ENCODE measurements at places on chromosomes 2 and 18.
A peak's percentile ranks its signal among the peaks of the same experiment; 100 is the strongest.

- DNase-seq: no peak
Measured at GRCh38 chr18:11998193-11998592, 16.9 kb downstream of the IMPA2 start.

GRCh38 chr2:121398853-121399252 is 113.9 kb upstream of the TFCP2L1 start:
- DNase-seq: no peak

- no peak for DNase-seq
Measured at GRCh38 chr2:47297767-47298425, 105.1 kb upstream of the MSH2 start.

- no peak for DNase-seq
Measured at GRCh38 chr2:85001595-85001994, 30.6 kb downstream of the KCMF1 start.

- DNase-seq: no peak
Measured at GRCh38 chr2:28164280-28164801, 228.3 kb upstream of the FOSL2 start.

- DNase-seq: no peak
Measured at GRCh38 chr18:22933966-22934423, 867 bp downstream of the RBBP8 start.

GRCh38 chr2:220051716-220052115 is 424.3 kb downstream of the SLC4A3 start:
- DNase-seq: no peak

GRCh38 chr2:240235811-240236210 is 95.4 kb upstream of the OTOS start:
- no peak for DNase-seq

DNA sequence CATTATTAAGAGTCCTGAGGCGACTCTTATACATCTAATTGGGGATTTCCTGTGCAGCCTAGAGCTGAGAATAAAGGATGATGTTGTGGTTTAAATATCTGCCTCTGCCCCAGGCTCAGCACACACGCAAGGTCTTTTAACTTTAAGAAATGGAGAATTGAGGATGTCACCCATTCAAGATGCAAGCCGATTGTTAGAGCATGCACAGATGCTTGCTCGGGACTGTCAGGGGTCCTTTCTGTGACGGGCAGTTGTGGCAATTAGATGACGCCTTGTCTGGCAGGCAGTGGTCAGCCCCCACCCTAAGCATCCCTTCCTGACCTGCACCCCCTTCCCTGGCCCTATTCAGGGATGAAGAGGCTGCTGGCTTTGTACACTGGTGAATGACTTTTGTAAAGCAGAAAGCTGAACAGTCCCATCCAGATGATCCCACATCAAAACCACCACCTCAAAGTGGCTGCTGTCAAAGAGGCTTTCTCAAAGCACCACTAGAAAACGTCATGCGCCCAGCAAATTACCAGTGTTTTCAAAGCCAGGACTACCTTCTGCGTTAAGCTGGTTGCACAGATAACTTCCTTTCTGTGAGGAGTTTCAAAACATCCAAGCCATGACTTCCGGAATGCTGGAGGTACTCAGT is 23.7 kb downstream of the FAM178B start:
- no peak for DNase-seq

DNA sequence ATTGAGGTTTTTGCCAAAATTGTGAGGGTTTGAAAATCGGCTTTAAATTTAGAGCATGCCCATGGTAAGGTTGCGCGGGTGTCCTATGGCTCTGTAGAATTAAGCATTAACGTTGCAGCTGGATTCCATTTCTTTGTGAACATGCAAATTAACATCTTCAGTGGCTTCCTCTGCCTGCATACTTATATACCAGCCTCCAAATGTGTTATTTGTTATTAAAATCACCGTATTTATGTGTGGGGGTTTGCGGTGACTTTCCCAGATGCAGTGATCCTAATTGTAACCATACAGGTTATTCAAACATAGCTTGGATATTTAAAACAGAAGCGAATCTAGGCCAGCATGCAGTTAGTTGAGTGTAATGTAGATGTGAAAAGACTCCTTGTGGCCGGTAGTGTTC is 80.2 kb downstream of the TGOLN2 start:
- no peak for DNase-seq

DNA sequence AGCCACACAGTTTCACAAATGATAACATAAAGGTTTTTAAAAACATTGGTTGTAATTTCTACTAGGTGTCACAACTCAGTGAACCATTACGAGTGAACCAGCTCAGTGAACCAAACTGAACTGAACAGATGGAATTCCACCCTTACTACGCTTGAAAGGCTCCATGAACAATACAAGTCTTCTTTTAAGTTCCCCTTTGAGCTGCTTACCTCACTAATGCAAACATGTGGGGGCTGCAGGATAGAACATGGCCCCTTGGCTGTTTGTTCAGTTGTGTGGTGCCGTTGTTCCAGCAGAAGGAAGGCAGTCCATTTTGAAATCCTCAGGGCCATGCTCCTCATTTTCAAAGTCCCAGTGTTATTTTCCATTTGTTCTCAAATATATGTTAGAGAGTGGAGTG is 30.7 kb upstream of the KLHL14 start:
- DNase-seq: no peak

DNA sequence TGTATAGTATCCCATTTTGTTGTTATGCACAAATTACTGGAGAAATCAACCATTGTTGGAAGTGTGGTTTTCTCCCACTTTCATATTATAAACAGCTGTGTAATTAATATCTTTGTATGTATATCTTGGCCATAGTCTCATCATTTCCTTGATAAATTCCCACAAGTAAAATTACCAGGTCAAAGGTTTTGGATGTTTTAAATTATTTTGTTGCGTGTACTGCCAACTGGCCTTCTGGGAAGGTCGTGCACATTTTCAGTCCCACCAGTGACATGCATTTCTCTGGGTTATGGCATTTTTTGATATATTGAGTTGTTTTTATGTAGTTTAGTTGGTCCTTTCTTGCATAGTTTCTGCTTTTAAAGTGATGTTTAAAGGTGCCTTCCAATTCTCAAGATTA is 41.5 kb downstream of the TSHZ1 start:
- DNase-seq: no peak

DNA sequence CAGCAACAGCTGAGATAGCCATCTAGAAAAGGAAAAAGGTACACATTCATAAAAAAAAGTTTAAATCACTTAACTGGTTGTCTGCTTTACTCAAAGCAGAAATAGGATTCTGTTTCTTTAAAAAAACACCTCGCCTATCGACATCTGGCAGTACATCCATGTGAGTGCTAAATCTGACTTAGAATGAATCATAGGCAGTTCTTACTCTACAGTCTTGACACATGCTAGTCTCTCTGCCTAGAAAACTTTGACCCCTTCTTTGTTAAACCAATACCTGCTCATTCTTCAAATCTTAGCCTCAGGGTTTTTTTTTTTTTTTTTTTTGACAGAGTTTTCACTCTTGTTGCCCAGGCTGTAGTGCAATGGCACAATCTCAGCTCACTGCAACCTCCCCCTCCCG is 37.1 kb upstream of the GPR75 start:
- peak; percentile 86 for DNase-seq

DNA sequence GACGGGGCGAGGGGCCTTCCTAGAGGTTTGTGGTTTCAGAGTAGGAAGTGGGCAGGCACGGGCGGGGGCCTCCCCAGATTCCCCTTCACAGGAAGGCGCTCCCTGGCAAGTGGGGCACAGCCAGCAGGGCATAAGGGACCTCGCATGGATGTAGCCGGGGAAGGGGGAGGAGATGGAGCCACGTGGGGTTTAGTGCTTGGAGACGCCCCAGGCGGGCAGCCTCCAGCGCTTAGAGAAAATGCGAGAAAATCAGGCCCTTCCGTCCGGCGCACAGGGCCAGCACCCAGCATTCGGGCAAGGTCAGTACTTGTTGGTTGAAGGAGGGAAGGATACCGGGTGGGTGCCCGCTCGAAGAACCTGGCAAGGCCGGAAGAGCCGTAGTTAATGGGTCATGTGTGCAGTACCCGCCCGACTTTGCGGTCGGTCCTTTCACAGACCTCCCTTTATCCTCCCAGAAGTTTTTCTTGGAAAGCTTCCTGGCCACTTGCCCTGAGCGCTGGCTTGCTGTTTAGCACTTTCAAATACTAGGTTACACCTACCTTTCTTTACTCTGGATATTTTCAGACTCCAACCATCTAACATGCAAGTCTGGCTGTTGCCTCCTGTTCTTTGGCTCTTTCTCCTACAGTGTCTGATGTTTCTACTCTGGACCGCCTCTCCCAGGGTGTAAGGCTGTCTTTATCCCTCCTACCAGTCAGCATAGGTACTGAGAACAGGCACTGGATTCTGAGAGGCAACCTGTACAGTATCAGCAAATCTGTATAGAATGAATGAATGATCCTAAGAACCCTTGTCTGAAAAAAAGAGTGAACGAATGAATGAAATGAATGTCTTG is 78.1 kb downstream of the CIB4 start:
- no peak for DNase-seq

GRCh38 chr2:222610746-222611145 is 45.1 kb downstream of the FARSB start:
- no peak for DNase-seq

GRCh38 chr18:36181441-36181840 is 5.9 kb upstream of the MOCOS start:
- DNase-seq: no peak

DNA sequence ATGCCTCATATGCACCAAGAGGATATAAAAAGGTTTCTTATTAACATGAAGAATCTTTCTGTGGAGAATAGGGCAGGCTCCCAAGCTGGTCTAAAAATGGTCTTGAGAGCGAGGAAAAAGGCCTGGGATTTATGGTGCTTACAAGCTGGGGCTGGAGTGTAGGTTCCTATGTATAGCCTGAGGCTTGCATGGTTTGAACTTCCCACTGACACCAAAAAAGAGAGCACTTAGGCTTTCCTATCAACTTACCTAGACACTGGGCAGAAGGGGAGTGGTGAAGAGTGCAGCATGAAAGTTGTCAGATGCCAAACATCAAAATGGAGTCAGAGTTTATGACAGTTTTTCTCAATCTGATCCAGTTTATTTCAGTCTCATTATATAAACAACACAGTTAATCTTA is 784.6 kb downstream of the LRRTM4 start:
- no peak for DNase-seq

- DNase-seq: no peak
Measured at GRCh38 chr2:39023649-39024048, 97.2 kb downstream of the SOS1 start.
